ENCODE measurements at places on chromosomes 7 and 10.

- no peak for DNase-seq
Observed at GRCh38 chr7:137951700-137952425, 50.0 kb downstream of the CREB3L2 start.

DNA sequence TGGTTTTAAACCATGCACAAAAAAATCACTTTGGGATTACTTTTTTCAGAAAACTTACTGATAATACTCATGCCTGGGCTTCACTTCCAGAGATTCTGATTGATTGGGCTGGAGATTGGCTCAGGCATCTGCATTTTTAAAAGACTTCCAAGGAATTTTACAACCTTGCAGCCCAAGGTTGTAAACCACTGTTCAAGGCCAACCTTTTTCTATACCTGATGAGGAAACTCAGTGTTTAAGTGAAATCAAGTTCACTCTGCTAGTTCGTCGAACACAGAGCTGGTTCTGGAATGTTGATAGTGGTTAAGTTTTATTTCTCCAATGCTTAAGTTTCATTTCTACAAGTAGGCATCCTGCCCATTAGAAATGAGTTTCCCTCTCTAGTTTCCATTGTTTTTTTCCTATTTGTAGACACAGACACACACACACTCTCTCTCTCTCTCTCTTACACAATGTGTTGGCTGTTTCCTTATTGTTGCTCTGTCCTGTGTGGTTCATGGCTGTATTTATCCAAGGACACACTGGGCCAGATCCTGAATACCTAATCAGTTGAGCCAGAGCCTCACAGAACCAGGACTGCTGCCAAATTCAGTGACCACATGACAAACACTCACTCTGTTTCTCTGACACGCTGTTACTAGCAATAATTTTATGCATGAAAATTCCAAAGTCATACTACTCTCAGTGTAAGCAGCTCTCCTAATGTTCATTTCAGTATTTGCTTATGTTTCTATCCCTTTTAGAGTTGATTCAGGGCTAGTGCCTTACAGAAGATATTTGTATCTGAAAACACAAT lies 3.7 kb upstream of the IFIT1B start:
- peak; percentile 90 for DNase-seq

DNA sequence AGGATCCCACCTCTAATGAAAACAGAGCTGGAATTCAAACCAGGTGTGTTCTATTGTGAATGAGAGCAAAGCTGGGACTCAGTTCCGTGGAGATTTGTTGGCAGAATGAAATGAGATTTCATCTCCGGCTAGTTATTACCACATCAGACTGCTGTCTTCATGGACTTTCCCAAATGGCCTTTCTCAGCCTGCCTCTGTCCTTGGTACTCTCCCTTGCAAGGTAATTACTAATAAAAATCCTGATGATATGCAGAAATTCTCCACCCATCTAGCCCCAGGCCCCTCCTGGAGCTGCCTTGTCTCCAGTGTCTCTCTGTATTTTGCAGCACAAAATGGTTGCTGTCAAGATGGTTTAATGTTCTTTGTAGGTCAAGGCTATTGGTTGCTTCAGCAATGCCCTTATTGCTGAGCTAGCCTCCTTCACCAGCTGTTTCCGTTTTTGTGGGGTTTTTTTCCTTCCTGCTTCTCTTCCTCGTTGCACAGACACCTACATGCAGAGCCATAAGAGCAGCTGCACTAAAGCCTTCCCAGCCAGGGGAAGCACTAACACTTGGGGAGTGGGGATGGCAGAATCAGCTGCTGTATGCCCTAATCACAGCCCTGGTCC lies 185.0 kb upstream of the GHITM start:
- no peak for DNase-seq

GRCh38 chr7:156460858-156461627 lies 179.5 kb upstream of the RNF32 start:
- DNase-seq: no peak

DNA sequence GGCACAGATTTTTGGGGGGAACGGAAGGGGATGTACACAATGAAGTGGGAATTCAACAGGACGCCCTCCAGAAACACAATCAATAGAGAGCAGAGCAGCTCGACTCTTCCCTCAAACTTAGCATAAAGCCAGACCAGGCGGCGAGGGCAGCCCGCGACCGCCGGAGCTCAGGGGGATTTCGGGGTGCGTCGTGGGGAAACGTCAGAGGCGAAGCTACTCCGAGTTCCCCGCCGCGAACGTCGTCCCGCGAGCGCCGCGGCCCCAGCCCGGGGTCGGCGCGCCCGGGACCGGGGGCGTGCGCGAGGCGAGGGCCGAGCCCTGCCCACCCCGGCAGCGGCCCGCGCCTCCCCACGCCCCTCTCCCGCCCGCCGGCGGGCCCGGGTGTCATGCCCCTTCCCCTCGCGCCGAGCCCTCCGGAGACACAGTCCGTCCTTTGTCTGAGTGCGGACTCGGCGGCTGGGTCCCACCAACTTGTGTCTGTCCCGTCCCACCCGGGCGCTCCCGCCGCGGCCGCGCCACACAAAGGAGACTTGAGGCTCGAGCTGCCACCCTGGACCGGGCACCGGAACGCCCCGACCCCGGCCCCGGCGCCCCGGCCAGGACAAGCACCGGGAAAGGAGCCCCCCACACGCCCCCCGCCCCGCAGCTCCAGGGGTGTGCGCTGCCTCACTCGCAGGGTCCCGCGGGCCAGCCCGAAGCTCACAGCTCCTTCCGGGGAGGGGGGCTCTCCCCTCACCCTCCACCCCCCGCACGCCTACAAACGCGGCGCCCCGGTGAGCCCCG lies 634 bp downstream of the EZH2 start:
- DNase-seq: no peak

- peak; percentile 60 for DNase-seq
Observed at GRCh38 chr10:76874176-76874575, 763.4 kb downstream of the KCNMA1 start.

DNA sequence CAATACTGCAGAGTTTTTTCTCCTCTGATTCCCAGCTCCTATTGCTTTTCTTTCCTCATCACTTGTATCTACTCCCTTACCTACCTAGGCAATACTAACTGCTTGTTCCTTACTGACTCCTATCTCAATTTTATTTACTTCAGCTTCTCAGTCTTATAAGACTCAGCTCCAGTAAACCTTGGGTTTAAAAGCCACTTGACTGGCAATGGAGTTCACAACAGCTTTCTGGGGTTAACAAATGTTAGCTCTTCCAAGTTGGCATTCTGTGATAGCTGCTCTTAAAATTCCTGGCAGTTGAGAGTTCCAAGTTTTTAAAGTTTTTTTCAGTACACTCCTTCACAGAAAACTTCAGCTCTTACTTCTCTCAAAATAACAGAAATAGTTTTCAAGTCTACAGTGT lies 14.2 kb downstream of the ATAD1 start:
- no peak for DNase-seq

DNA sequence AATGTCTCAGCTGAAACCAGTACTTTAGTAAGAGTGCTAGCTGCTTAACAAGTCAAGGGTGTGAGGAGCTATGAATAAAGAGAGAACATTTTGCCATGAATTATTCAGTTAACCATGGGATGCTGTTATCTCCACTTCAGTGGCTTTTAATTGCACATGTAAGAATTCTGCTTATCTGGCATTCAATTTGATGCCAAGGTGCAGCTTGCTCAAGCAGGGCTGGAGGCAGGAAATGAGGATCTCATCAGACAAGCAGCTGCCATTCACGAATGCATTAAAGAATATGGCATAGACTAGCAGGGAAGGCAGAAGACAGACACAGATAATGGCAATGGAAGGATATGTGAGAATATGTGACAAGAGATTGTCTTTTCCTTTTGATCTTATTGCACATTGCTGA lies 697.8 kb downstream of the NRG3 start:
- DNase-seq: no peak

GRCh38 chr10:129467359-129468064 lies 471 bp downstream of the MGMT start:
- DNase-seq: peak; percentile 5

- no peak for DNase-seq
Observed at GRCh38 chr7:104185346-104185745, 22.5 kb downstream of the ORC5 start.

DNA sequence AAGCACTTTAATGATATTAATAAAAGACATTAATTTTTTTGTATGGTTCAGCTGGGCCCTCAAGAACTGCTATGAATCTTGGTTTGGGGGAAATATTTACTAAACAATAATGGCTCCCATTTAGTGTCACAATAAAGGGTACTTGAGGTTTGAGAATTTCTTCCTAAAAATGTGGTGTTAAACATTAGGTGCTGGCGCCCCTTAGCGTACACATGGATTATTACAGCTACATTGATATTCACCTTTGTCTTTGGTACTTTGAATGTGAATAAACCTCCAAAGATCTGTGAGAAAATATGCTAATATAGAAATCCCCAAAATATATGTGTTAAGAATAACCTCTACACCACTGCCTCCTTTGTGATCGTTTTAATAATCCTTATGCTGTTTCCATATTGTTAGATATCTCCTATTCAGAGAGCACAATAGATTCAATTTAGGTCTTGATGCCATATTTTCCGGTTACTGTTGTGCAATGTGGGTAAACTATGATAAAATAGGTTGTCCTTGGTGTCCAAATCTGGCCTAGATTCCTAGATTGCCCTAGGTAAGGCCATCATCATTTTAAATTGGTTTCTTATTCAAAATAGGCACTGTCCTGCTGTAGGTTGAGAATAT lies 161.8 kb upstream of the CACNA2D1 start:
- DNase-seq: peak; percentile 33

- DNase-seq: no peak
Observed at GRCh38 chr10:7102084-7102483, 308.8 kb downstream of the SFMBT2 start.

- no peak for DNase-seq
Observed at GRCh38 chr10:70809726-70810125, 6.0 kb upstream of the SGPL1 start.

GRCh38 chr10:126065751-126066377 lies 169.5 kb downstream of the FANK1 start:
- DNase-seq: peak; percentile 79

GRCh38 chr7:153628825-153629224 lies 423.4 kb upstream of the DPP6 start:
- DNase-seq: no peak

- DNase-seq: no peak
Observed at GRCh38 chr10:128098631-128099030, 27.6 kb downstream of the MKI67 start.

DNA sequence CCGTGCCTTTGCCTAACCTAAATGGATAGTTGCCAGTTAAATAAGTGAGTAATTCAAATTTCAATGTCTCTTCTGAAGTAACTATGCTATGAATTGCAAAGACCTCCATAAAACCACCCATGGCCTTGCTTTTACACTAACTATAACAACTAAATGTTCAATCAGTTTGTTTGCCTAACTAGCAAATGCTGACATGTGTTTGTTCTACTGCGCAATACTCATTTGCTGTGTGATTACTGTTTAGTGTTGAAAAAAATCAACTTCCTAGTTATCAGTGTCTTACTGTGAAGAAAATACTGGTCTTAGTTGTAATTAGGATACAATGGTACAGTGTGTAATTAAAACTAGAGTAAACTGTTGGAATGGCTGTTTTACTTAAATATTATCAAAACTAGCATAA lies 47.3 kb upstream of the GATAD1 start:
- no peak for DNase-seq

DNA sequence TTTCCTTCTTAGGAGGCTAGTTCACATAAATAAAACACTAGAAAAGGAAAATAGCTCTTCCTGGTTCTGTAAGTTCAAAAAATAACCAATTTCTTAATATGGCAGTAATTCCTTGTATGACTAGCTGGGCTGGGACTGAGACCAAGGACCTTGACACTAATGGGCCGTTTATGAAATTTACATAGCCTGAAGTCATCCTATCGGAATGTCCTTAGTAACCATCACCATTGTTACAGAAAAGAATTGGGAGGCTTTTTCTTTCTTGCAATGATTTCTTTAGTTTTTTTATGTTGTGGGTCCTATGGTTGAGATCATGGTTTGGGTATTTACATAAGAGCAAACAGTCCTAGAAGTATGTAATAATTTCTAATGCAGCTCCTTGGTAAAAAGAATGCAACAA lies 87.1 kb upstream of the HDAC9 start:
- peak; percentile 37 for DNase-seq

DNA sequence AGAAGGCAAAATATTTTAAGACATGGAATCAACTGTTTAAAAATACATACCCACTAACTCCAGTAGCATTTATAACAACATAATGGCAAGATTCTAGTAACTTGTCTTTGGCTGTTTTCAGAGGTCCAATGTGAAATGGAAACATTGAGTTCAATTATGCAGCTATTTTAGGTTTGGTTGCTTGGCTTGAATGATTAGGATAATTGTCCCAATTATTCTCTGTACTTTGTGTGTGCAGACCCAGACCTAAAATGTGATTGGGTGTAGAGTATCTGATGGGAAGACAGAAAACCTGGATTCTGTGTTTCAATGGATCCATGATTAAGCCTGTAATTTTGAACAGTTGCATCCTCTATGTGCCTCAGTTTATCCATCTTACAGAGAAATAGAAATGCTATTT lies 392.7 kb upstream of the NFE2L3 start:
- no peak for DNase-seq

DNA sequence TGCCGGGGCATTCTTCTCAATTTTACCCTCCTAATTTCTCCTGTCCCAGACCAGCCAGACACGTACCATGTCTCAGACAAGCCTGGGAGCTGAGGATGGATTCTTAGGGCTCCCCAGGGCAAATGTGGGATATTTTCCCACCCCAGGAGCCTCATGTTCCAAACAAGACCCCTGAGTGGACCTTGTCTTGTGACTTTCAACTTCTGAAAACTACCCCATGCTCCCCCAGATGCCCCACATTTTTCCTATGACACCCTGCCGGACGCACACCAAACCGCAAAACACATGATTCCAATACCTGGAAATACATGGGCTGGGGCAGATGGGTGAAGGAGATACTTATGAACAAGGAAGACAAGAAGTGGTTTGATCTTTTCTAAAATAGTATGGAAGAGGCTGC lies 874 bp downstream of the GIMAP5 start:
- no peak for DNase-seq

- DNase-seq: no peak
Observed at GRCh38 chr7:80440883-80441282, 71.0 kb downstream of the GNAT3 start.

DNA sequence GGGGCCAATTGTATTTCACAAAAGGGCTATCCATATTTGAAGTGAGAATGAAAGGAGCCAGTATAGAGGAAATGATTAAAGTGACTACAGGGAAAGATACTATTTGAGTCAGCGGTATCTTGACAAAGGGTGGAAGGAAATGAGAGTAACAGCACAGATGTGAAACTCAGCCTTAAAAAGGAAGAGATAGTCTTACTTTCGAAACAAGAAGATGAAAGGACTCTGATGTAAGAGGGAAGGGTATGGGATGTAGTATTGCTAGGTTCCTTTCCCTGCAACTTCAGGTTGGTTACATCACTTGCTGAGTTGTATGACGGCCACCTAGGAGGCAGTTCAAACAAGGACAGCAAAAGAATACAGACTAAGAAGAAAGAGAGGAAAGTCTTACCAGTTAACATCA lies 13.7 kb downstream of the CISD1 start:
- DNase-seq: peak; percentile 57

GRCh38 chr10:79298403-79299244 lies 48.6 kb upstream of the PPIF start:
- peak; percentile 94 for DNase-seq

- peak; percentile 74 for DNase-seq
Observed at GRCh38 chr10:85641479-85642009, 725.1 kb downstream of the GRID1 start.
